ENCODE measurements at places on chromosomes 5 and 9.

GRCh38 chr5:10699987-10700386 lies 61.0 kb downstream of the DAP start:
- no peak for DNase-seq

- DNase-seq = no peak
Measured at GRCh38 chr5:68126886-68127285, 88.7 kb upstream of the PIK3R1 start.

GRCh38 chr5:43020399-43020746 lies 19.7 kb downstream of the ANXA2R start:
- no peak for DNase-seq

DNA sequence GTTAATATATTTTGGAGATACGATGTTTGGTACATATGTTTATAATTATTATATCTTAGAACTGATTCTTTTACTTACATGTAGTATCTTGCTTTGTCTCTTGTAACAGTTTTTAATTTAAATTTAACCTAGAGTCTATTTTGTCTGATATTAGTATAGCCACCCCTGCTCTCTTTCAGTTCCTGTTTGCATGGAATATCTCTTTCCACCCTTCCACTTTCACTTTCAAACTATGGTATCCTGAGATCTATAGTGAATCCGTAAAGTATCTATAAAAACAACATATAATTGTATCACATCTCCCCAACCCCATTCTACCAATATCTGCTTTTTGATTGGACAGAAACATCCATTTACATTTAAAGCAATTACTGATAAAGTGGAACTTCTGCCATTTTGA lies 7.2 kb downstream of the IRGM start:
- DNase-seq = no peak

- no peak for DNase-seq
Measured at GRCh38 chr9:14478175-14479162, 164.5 kb upstream of the NFIB start.

DNA sequence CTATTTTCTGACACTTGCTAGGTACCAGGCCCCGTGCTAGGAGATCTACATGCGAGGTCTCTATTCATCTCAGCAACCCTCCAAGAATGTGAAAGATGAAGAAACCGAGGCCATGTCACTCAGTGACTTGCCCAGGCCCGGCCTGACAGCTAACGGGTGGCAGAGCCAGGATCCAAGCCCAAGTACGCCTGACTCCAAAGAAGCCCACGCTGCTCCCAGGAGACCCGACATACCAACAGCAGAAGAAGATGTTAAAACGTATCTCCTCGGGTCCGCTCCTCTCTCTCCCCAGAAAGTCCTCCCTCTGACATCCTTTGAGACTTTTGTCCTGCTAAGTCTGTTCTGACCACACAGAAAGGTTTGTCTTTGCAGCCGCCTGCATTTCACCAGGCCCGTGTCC lies 65.2 kb downstream of the CRB2 start:
- DNase-seq = no peak

GRCh38 chr9:101977614-101978210 lies 239.3 kb upstream of the GRIN3A start:
- no peak for DNase-seq

DNA sequence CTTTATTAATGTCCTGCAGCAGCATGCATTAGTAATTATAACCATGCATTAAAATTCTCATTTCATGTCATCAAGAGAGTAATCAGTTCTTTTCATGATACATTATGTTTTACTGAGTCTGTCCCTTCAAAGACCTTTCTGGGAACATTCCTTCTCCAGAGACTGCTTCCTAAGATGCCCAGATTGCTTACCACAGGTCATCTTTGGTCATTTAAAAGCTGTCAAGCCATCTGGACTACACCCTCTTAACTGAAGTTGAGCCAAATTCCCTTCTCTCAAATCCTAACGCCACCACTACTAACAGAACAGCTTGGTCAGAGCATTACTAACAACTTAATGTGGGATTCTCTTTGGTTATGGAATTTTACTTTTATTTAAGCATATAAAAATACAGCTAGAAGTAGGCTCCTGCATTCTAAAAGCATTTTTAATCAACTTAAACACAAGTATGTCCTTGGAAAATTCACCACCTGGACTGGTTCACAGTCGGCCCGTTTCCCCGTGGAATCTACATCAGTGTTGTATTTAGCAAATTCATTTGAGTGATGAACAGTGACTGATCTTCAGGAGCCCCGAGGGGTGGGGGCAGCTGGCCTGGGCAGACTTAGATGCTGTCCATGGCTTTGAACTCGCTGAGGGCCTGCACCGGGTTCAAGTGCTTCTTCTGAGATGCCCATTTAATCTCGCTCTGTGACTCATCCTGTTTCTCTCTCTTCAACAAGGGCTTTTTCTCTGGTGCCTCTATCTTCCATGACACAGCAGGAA lies 92.8 kb upstream of the CCDC112 start:
- DNase-seq = no peak

DNA sequence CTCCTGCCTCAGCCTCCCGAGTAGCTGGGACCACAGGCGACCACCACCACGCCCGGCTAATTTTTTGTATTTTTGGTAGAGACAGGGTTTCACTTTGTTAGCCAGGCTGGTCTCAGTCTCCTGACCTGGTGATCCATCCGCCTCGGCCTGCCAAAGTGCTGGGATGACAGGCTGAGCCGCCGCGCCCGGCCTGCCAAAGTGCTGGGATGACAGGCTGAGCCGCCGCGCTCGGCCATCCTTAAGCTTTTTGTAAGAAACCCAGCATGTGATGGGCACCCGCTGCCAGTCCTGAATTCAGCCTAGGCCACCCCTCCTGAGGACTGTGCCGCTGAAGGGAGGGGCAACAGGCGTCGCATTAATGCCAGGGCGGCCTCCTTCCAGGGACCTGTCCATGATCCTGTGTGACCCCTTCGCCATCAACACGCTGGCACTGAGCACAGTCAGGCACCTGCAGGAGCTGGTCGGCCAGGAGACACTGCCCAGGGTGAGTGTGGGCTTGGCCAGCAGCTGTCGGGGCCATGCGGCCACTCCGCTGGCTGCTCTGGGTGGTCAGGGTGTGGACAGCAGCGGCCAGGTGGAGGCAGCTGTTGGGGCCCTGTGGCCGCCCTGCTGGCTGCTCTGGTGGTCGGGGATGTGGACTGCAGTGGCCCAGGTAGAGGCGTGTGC lies 10.5 kb downstream of the NELFB start:
- no peak for DNase-seq

DNA sequence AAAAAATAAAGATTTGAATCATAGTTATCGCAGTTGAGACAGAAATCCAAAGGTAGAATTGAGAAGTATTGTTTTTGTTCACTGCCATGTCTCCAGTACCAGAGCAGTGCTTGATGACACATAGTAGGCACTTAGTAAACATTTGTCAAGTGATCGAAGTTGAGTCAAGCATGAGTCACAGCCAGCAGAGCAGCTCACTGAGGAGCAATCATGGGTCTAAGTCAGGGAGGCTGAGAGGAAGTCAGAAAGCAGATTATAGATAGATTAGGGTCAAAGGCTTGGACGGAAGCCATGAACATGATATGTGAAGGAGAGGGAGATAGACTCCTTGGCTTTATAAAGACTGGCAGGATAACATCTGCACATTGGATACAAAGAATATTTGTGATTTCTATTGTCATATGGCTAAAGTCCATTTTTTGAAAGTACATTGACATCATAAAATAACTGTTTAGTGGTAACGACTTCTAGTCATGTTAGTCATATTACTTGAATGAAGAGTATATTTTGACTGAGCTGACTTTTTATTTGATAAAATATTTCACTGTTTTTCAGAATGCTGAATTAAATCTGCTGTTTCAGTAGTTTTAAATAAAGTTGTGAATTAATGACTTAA lies 168.5 kb downstream of the RAB3C start:
- no peak for DNase-seq

GRCh38 chr9:76255781-76256455 lies 138.3 kb downstream of the RFK start:
- no peak for DNase-seq

DNA sequence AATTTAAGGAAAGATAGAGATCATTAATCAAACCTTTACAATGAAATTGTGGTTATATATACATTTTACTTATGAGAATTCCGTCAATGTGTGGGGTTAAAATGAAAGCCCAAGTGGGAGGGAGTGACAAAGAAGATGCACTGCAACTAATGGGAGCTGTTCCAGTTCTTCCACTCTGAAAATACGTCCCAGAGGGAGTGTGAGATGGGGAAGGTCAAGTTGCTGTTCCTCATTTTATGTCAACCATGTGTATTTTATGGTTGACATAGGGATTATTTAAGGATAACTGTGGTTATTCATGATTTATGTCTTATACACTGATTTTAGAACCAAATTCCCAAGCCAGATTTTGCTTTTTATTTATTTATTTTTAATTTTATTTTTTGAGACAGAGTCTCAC lies 14.2 kb upstream of the RGS3 start:
- DNase-seq = no peak

DNA sequence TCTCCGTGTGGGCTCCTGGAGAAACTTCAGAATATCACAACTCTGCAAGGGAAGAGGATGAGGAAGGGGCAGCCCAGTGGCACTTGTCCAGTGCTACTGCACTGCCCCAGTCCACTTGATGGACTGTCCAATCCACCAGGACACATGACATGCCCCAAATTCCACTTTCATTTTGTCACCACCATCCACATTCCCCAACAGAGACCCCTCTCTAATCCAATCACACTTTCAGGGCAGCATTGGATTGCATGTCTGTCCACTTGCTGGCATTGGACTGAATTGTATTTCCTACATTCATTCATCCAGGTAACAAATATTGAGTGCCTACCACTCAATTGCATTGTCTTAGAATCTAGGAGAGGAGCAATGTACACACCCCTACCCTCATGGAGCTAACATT lies 14.8 kb downstream of the HBEGF start:
- DNase-seq = no peak

DNA sequence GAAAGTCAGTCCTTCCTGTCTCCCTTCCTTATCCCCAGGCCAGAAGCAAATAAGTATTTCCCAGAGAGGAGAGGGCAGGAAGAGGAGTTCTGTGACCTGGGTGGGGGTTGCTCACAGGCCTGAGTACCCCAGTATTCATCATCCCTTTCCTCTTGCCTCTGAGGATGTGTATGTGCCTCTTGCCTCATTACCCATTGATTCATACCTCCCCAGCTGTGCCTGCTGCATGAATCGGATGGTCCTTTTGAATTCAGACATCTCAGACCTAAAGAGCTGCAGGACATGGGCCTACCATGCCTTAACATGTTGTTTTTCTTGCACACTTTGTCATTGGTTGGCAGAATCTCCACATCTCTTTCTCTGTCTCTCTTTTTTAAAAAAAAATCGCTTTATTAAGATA lies 112.8 kb upstream of the SHB start:
- DNase-seq = no peak

All from activated naive CD4-positive, alpha-beta T cell (primary cell).